Nephron progenitor cell (in vitro differentiated cells): ENCODE measurements at places on chromosomes 2 and 18.

DNA sequence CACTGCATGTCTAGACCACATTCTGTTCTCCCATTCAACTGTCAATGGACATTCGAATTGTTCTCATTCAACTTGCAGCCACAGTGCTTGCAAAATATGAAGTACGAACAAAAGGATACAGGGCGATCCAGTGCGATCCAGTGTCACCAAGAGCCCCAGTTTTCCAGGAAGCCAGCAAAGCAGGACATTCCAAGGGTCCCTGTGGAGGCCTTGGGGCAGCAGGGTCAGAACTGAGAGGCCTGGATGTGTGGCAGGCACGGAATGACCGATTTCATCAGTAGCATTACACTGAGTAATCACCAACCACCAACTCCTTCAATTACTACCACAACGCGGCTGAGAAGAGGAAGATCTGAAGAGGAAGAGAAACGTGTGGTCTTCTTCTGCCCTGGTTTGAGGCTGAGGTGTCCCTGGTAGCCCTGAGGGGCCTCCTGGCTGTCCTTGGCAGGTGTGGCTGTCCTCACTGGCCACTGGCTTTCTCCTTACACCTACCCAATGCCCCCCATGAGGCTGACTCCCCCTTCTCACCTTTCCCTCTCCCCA is 172.7 kb upstream of the FHL2 start:
- H3K4me1 ChIP-seq: peaks cover 24% of the 10 kb centered on the region
- no peak overlapping the region for H3K4me3 ChIP-seq
- DNase-seq: no peak
- H3K27ac ChIP-seq: no peak overlapping the region

DNA sequence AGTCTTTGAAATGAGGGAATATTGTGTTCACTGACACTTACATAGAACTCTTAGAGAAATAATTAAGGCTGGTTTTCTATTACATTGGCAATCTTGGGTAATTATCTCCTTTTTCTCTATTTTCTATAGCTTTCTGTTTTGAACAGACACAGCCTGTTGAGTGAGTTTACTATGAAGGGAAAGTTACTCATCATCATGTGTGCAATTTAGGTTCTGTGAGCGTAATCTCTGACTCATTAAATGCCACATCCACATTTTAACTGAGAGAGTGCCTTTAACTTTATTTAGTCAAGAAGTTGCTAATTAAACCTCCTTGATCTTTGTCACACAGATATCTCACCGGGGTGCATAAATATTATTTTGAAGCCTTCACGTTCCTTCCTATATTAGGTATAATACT is 174.0 kb upstream of the SLC8A1 start:
- peaks cover 3% of the 10 kb centered on the region for H3K27me3 ChIP-seq
- no peaks in the 10 kb centered on the region for H3K4me1 ChIP-seq
- H3K27ac ChIP-seq: no peak overlapping the region
- no peaks in the 10 kb centered on the region for H3K36me3 ChIP-seq
- H3K4me3 ChIP-seq: no peak overlapping the region
- DNase-seq: no peak

DNA sequence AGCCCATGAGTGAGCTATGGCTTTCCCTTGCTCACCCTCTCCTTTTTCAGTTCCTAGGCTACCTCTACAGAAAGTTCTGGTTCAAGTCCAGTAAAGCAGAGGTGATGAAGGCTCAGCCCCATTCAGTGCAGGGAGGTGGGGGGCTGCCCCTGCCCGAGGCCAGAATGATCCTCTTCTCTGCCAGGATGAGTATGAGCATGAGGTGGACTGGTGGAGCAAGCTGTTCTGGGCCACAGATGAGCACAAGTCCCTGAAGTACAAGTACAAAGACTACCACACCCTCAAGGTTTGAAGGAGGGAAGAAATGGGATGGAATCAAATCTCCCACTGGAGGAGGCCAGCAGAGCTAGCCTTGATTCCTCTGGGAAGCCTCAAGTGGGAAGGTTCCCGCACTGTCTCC is 42.4 kb downstream of the LMAN2L start:
- H3K4me1 ChIP-seq: peaks cover 28% of the 10 kb centered on the region
- H3K27me3 ChIP-seq: no peaks in the 10 kb centered on the region
- peaks cover 6% of the 10 kb centered on the region for H3K36me3 ChIP-seq
- H3K27ac ChIP-seq: no peak overlapping the region

DNA sequence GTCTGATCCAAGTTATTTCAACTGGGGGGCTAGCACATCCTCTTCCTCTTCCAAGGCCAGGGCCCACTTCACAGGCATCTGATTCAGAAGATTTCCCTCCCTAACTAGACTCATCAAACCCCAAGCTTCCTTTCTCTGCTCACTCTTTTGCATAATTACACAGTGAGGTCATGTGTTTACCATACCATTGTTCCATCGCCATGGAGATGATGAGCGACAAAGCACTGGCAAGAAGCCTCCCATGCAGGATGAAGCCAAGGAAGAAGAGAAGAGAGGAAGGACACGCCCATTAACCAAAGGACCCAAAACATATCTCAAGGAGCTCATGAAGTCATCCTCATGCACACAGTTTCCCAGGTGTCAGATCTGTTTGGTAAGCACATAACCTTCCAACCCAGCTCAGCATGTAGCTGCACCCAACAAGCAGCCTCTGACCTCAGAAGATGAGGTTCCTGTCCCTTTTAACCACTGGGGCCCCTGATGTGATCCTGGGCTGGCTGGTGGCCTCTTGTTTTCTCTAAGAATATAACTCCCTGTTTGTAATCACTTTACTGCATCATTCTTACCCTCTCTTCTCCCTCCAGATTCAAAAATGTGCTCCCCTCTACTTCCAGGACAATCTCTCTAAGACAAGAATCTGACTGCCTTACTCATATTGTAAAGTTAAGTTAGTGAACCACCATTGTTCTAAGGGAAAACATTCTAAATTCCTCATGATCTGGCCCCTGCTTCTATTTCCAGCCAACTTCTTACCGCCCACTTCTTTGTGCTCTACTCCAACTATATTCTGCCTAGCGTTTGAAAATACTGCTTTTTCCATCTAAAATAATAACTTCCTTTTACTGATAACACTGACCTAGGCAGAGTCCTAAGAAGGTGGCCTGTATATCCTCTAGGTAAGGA is 190.1 kb downstream of the TTC32 start:
- peaks cover 15% of the 10 kb centered on the region for H3K36me3 ChIP-seq
- H3K4me3 ChIP-seq: no peak overlapping the region
- no peak overlapping the region for H3K27ac ChIP-seq
- DNase-seq: no peak
- H3K27me3 ChIP-seq: peaks cover 3% of the 10 kb centered on the region
- peaks cover 36% of the 10 kb centered on the region for H3K4me1 ChIP-seq

DNA sequence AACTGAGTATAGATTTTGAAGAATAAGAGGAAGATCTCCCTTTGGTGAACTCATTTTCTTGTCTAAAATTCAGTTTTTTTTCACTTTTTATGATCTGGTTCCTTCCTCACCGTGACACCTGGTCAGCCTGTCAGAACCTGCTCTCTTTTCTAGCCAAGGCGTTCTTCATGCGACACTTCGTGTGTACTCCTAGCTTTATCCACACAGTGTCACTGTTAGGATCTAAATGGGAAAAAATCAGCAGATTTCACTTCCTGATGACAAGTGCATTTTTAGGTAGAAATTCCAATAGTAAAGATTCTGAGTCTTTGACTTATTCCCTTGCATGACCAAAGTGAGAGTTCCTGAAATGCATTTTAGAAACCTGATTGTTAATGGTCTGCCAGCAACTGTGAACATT is 89.8 kb downstream of the KLHL14 start:
- peaks cover 5% of the 10 kb centered on the region for H3K4me1 ChIP-seq
- peaks cover 4% of the 10 kb centered on the region for H3K27me3 ChIP-seq
- H3K4me3 ChIP-seq: no peak overlapping the region
- no peak for DNase-seq
- H3K27ac ChIP-seq: no peak overlapping the region
